ENCODE measurements at places on chromosomes 6 and 20.

DNA sequence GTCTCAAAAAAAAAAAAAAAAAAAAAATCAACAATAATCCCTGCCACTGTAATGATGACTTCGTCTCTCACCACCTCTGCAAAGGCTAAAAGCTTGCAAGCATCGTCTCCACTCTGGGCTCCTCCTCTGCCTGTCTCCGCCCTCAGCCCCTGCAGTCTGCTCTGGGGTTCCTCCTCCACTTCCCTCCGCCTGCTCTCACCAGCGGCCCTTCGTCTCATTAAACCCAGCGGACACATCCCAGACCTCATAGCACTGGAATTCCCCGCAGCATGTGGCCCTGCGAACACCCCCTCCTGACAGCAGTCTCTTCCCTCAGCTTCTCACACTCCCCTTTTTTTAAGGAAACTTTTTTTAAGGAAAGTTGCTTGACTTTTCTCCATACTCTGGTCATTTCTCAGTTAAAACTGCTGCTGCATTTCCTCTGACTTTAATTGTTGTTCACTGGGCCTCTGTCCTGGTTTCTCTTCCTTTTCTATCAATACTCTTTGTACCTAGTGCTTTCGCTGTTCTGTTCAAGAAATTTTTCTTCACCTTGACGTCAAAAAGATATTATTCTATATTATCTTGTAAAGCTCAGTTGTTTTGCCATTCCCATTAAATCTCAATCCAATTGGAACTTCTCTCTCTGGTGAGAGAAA is 70.9 kb upstream of the PLEKHG1 start:
- DNase-seq, result peak; percentile 74

DNA sequence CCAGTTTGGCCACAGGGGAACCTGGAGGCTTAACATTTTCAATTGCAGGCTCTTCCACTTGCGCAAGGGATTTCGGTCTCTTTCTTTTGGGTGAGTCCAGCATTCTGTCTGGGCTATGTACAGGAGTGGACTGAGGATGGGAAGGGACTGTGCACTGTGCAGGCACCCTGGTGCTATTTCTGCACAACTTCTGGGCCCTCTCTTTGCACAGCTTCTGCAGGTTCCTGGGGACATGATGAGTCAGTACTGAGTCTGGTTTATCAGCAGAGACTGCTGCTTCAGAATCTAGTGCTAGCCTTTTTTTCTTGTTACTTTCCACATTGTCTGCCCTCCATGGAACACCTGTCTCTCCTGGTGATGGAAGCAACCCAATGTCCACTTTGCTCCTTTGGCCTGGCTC is 78.5 kb upstream of the ASF1A start:
- no peak for DNase-seq

- no peak for DNase-seq
Measured at GRCh38 chr6:168138436-168138835, 59.4 kb upstream of the FRMD1 start.

- no peak for DNase-seq
Measured at GRCh38 chr20:50408526-50409364, 101.4 kb upstream of the PTPN1 start.

DNA sequence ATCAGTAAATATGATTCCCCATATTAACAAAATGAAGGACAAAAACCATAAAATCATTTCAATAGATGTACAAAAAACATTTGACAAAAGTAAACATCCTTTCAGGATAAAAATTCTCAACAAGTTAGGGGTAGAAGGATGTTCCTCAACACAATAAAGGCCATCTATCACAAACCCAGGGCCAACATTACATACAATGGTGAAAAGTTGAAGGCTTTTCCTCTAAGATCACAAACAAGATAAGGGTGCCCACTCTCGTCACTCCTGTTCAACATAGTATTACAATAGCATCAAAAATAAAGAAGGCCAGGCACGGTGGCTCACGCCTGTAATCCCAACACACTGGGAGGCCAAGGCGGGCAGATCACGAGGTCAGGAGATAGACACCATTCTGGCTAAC is 22.6 kb upstream of the ASF1A start:
- no peak for DNase-seq

- no peak for DNase-seq
Measured at GRCh38 chr6:90803956-90804355, 217.1 kb upstream of the MAP3K7 start.

- DNase-seq, result no peak
Measured at GRCh38 chr6:14174226-14174625, 56.7 kb downstream of the CD83 start.

GRCh38 chr6:17984812-17985670 is 2.4 kb downstream of the KIF13A start:
- DNase-seq, result no peak

- DNase-seq, result no peak
Measured at GRCh38 chr6:12582421-12583110, 134.0 kb upstream of the PHACTR1 start.
